Activated CD4-positive, alpha-beta T cell treated with anti-CD3 and anti-CD28 coated beads for 24 hours (primary cell): ENCODE measurements at places on chromosomes 4 and X.

DNA sequence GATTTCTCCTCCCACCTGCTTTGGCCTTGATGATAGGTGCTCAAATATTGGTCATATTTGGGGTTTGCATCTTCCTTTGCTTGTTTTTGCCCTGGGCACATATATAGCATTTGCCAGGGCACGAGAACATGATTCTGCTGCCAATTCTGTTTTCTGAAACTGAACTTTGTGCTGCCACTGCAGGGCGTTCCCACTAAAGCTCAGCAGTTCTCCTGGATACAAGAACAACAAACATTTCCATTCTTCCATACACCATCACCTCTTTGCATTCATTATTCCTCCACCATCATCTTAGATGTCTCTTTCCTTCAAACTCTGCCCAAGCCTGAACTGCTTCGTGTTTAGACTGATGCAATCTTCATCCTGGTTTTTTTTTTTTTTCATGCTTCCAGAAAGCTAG lies 36.3 kb upstream of the GATB start:
- DNase-seq = no peak

GRCh38 chrX:15853586-15854079 lies 980 bp downstream of the AP1S2 start:
- DNase-seq = no peak

- no peak for DNase-seq
Measured at GRCh38 chrX:115940348-115940747, 230.2 kb upstream of the AGTR2 start.

DNA sequence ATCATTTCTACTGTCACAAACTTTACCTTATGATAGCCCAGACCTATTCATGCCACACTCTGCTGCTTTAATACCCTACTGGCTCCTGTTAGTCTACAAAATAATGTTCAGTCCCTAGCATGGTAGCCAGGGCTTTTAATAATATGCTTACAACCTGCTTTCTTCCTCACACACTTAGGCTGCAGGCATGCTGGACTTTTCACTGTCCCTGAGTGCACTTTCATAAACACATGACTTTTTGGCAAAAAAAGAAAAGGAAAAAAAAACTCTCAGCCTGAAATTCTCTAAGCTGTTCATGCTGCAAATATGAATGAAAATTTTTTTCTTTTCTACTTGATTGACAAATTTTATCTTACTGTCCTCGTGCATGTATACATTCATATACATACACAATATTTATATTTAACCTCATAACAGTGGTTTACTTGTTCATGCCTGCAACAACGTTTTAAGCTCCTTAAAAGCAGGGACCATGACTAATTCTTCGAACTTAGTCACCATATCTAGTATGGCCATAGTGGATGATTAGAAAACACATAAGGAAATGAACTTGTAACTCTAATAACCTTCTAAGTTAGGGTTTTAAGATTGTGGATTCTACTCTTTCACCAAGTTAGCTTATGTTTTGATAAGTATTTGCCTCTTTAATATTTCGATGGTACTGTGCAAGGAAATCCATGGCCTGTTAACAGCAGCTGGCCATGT lies 229.5 kb downstream of the SPCS3 start:
- DNase-seq = no peak

- DNase-seq = no peak
Measured at GRCh38 chr4:113978561-113979147, 793 bp downstream of the ARSJ start.

- no peak for DNase-seq
Measured at GRCh38 chrX:136745215-136746173, 35.2 kb downstream of the ARHGEF6 start.

DNA sequence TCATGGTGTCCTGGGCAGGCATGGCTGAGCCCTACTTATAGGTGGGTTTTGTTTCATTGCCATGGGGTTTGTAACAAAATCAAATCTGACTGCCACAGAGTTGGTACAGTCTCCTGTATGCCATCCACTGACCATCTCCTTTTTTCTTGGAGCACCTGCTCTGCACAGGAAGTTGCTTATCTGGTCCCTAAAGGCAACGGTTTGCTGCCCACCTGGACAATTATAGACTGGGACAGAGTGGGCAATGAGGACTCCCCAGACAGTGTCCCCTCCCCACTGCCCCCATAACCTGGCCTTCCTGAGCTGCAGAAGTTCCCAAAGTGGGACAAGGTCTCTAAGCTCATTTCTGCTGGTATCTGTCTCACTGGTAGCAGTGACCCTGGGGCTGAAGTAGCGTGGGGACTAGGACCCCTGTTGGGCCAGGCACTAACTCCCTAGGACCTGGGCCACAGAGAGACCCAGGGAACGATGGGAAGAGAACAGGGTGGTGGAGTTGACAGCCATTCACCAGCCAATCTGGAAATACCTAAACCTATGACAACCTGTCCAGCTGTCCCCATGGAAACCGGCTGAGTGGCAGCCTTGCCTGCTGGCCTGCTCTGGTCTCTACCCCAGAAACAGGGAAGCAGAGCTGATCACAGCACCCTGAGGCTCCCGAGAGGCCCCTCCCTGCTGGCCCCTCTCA lies 64.7 kb downstream of the WFS1 start:
- DNase-seq = no peak

DNA sequence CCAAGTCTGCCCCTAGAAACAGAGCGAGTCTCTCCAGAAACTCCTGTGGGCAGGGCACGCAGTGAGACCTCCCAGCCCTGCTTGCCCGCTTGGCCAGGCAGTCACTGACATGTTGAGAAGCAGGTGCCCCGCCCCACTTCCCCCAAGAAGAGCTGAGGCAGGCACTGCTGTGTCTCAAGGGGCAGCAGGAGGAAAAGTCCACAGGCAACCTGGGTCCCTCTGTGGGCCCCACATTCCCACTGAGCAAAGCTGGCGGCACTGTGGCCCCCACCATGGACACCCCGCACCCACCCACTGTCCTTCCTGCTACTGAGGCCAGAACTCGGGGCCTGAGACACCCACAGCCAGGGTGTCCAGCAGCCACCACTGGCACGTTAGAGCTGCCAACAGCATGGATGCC lies 137.3 kb upstream of the NKX1-1 start:
- DNase-seq = no peak

GRCh38 chr4:84965553-84966381 lies 723 bp downstream of the WDFY3 start:
- no peak for DNase-seq

DNA sequence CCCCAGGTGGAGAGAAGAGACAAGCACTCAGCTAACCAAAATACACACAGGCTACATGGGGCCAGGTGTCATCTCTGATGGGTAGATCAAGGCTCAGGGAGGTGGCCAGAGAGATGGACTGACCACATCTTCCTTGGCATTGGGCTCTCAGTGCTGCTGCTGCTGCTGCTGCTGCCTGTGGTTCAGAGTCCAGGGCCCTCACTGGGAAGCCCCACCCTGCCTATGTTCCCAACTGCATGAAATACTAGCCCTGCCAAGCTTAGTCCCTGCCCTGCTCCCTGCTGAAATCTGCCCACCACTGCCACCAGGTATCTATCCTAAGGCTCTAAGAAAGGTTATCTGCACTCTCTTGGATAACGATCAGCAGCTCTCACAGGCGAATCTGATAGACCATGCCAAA lies 118.7 kb downstream of the EFHC2 start:
- DNase-seq = no peak

DNA sequence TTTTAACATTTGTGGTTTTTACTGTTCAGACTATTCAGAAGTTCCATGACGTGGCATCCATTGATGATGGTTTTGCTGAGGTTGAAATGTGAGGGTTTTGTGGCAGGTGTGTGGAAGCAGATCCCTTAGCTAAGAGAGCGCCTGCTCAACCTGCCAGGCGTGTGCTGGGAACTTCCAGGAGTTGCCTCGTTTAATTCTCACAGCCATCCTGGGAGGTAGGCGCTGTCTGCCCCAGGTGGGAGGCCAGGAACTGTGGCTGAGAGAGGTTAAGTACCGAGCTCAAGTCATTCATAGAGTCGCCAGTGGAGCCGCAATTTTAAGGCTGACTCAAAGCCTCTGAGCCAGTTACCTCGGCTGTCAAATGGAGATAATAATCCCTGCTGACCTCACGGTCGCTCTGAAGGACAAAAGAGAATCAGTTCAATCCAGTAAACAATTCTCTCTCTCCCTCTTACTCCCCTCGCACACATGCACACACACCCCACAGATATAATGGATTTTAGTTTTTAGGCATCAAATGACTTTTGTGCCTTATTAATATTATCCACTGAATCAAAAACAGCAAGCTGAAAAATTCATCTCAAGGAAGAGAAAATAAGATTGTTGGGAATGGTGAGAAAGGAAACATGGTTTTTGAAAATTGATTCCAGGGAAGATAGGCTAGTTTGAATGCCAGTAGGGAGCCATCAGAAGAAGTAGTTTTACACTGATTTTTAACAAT lies 171.3 kb downstream of the PTTG2 start:
- DNase-seq = peak; percentile 73

- no peak for DNase-seq
Measured at GRCh38 chr4:144754562-144755410, 108.8 kb downstream of the HHIP start.

- no peak for DNase-seq
Measured at GRCh38 chr4:10589321-10589720, 95.2 kb downstream of the CLNK start.

GRCh38 chrX:130285069-130285620 lies 16.4 kb upstream of the ZNF280C start:
- DNase-seq = no peak

DNA sequence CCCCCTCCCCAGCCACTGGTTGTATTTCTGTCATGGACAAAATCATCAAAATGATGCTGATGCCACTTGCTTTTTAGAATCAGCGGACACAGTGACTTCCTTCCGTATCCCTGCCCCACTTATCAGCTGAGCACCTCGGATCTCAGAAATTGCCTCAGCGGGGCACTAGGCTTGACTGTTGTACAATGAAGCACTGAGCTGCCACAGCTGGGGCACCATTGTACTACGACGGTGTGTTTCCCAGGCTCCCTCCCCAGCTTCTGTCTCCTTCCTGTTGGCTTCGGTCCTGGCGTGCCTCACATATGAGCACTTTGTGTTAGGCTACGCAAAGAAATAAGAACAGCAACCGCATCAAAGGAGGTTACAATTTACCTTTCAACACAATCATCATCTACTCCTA lies 82.4 kb downstream of the F11 start:
- DNase-seq = no peak

- no peak for DNase-seq
Measured at GRCh38 chr4:126361287-126361686, 1046.5 kb downstream of the FAT4 start.

- DNase-seq = no peak
Measured at GRCh38 chr4:80229590-80229989, 32.3 kb downstream of the PRDM8 start.

DNA sequence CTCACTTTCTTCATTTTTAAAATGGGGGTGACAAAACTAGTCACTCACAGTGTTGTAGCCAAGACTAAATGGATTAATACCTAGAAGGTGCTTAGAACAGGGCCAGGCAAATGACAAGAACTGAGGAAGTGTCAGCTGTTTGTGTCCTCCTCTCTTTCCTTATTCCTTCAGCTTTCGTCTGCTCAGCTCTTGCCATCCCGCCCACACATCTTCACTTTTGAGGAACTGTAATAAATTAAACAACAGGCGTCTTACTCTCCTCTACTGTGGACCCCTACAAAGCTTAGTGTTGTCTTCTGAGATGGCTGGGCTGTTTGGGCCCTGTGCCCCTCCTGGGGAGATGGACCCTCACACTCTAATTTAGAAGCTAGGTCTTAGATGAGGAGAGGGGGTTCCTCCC lies 2.7 kb downstream of the HPSE start:
- DNase-seq = no peak

- DNase-seq = no peak
Measured at GRCh38 chrX:14354521-14354920, 174.8 kb upstream of the GLRA2 start.

GRCh38 chr4:180434131-180434895 lies 1808.9 kb upstream of the TENM3 start:
- no peak for DNase-seq

DNA sequence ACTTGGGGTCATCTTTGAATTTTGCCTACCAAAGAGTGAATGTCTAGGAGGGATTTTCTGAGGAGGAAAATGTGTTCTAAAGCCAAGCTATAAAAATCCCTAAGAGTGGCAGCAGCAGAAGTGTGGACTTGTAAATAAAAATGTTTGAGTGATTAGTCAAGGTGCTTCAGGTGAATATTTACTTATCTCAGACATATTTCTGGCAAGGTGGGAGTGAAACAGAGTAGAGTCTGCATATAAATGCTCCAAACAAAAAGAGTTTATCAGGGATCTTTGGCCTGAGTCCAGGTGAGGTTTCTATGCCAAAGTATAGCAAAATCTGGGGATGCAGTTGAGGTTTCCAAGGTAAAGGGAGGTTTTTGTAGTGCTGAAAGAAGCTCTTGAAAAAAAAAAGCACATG lies 19.7 kb downstream of the CYSLTR1 start:
- DNase-seq = no peak

GRCh38 chr4:3674479-3674851 lies 91.7 kb upstream of the ADRA2C start:
- DNase-seq = no peak

GRCh38 chr4:181105487-181105886 lies 1137.7 kb upstream of the TENM3 start:
- no peak for DNase-seq
